Natural killer cell treated with Interleukin-12 subunit alpha and Interleukin-12 subunit beta and Interleukin-15 and Interleukin-18, amount 100 ng/mL, for 72 hours (primary cell): ENCODE measurements at places on chromosomes 12 and 14. TPM values are rescaled to one million over a fixed set of nuclear protein-coding genes. Genes with fewer than 3 reads are reported as not detected.

Gene FOXA1
- total RNA-seq, result not detected

DNA sequence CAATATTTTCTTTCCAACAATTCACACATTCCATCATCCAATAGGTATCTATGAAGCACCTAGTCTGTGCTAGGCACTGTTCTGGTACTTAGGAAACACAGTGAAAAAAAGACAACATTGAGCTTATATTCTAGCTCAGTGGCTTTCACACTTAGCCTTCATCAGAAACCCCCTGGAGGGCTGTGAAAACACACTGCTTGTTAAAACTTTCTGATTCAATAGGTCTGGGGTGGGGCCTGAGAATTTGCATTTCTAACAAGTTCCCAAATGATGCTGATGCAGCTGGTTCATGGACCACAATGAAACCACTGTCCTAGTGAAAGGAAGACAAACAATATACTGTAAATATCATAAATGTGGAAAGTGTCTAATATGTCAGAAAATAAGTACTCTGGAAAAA is 5.9 kb downstream of the VTI1B start:
- peak; percentile 81 for DNase-seq
- peak overlapping the region; percentile 68 for H3K27ac ChIP-seq
- H3K27me3 ChIP-seq, result no peaks in the 10 kb centered on the region
- H3K4me3 ChIP-seq, result peak overlapping the region; percentile 25
- H3K36me3 ChIP-seq, result no peaks in the 10 kb centered on the region

Gene TMEM179
- total RNA-seq, result 0.84 TPM

GRCh38 chr12:9642606-9643265 is 26.8 kb upstream of the CLEC2D start:
- peaks cover 21% of the 10 kb centered on the region for H3K36me3 ChIP-seq
- peak overlapping the region; percentile 96 for H3K27ac ChIP-seq
- no peaks in the 10 kb centered on the region for H3K27me3 ChIP-seq

GRCh38 chr12:9975614-9976013 is 4.4 kb downstream of the CLEC12A start:
- no peak overlapping the region for H3K4me3 ChIP-seq
- H3K36me3 ChIP-seq, result peaks cover 22% of the 10 kb centered on the region
- no peak for DNase-seq

Gene TBX5
- total RNA-seq, result not detected

- H3K36me3 ChIP-seq, result no peaks in the 10 kb centered on the region
- H3K27ac ChIP-seq, result no peak overlapping the region
- no peak overlapping the region for H3K4me3 ChIP-seq
- peaks cover 24% of the 10 kb centered on the region for H3K27me3 ChIP-seq
- peaks cover 6% of the 10 kb centered on the region for H3K4me1 ChIP-seq
Measured at GRCh38 chr12:94033784-94034183, 114.6 kb upstream of the PLXNC1 start.

DNA sequence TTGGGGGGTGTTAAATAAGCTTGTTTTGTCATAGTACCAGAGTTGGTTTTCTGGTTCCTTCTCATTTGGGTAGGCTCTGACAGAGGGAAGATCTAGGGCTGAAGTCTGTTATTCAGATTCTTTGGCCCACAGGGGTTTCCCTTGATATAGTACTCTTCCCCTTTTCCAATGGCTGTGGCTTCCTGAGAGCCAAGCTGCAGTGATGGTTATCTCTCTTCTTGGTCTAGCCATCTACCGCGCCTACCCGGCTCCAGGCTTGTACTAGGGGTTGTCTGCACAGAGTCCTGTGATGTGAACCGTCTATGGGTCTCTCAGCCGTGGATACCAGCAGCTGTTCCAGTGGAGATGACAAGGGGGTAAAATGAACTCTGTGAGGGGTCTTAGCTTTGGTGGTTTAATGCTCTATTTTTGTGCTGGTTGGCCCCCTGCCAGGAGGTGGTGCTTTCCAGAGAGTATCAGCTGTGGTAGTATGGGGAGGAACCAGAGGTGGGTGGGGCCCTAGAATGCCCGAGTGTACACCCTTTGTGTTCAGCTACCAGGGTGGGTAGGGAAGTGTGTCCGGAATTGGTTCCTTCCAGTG is 209.7 kb downstream of the GPHN start:
- no peak overlapping the region for H3K27ac ChIP-seq
- H3K27me3 ChIP-seq, result no peaks in the 10 kb centered on the region
- peaks cover 6% of the 10 kb centered on the region for H3K36me3 ChIP-seq
- no peak for DNase-seq
- peaks cover 18% of the 10 kb centered on the region for H3K4me1 ChIP-seq

- H3K27me3 ChIP-seq, result no peaks in the 10 kb centered on the region
- peak overlapping the region; percentile 89 for H3K4me3 ChIP-seq
- H3K4me1 ChIP-seq, result peaks cover 22% of the 10 kb centered on the region
- H3K27ac ChIP-seq, result peak overlapping the region; percentile 87
Measured at GRCh38 chr14:104794099-104794498, 1.4 kb downstream of the AKT1 start.

GRCh38 chr12:11598900-11599299 is 50.6 kb upstream of the ETV6 start:
- no peak overlapping the region for H3K4me3 ChIP-seq
- no peak overlapping the region for H3K27ac ChIP-seq
- DNase-seq, result no peak
- peaks cover 7% of the 10 kb centered on the region for H3K27me3 ChIP-seq

- H3K27me3 ChIP-seq, result peaks cover 2% of the 10 kb centered on the region
- no peak overlapping the region for H3K27ac ChIP-seq
- no peak overlapping the region for H3K4me3 ChIP-seq
- DNase-seq, result no peak
- peaks cover 4% of the 10 kb centered on the region for H3K4me1 ChIP-seq
Measured at GRCh38 chr12:91964501-91964900, 181.1 kb downstream of the BTG1 start.

Gene KRT83
- total RNA-seq, result not detected

GRCh38 chr12:54005531-54005852 is 3.3 kb upstream of the HOXC8 start:
- H3K36me3 ChIP-seq, result no peaks in the 10 kb centered on the region
- H3K27ac ChIP-seq, result no peak overlapping the region
- peak overlapping the region; percentile 78 for H3K4me3 ChIP-seq

Gene NOVA1
- total RNA-seq, result not detected

Gene ANKS1B
- total RNA-seq, result not detected

DNA sequence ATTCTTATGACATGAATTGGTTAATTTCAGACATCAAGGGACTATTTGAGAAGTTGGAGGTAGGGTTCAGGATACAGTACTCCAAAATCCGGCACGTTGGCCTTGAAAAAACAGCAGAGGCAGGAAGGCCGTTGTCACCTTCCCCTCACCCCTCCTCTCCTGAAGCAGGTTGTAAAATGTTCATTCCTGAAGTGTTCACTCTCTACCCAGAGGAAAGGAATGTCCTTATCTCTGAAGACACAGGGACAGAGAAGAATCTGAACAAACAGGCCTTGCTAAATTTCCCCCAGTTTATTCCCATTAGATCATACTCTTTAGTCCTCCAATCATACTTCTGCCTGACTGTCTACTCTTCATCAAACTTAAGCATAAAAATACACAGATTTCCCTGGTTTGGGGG is 313.6 kb downstream of the ZFP36L1 start:
- peaks cover 34% of the 10 kb centered on the region for H3K4me1 ChIP-seq
- H3K27me3 ChIP-seq, result no peaks in the 10 kb centered on the region
- DNase-seq, result no peak
- no peak overlapping the region for H3K4me3 ChIP-seq
- H3K27ac ChIP-seq, result no peak overlapping the region

DNA sequence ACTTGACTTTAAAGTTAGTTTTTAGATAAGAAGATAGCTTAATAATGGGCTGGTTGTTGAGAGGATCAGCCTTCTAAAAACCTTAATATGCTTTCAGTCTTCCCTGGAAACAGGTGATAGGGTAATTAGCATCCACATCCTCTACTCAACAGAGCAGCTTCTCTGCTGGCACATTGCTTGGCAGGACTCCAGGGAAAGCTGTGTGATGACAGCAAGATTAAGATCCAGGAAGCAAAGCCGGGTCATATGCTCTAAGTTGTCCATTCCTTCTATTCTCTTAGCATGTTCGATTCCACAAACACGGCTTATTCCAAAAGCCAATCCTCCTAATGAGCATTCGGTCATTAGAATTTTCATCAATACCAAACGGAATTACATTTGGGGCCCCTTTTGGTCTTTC is 87.0 kb downstream of the HMGA2 start:
- DNase-seq, result no peak
- H3K4me1 ChIP-seq, result no peaks in the 10 kb centered on the region
- peaks cover 4% of the 10 kb centered on the region for H3K36me3 ChIP-seq
- H3K27me3 ChIP-seq, result peaks cover 18% of the 10 kb centered on the region
- H3K4me3 ChIP-seq, result no peak overlapping the region

GRCh38 chr14:99394602-99395156 is 86.0 kb downstream of the SETD3 start:
- no peak overlapping the region for H3K27ac ChIP-seq
- peaks cover 6% of the 10 kb centered on the region for H3K36me3 ChIP-seq
- peaks cover 15% of the 10 kb centered on the region for H3K4me1 ChIP-seq
- no peak overlapping the region for H3K4me3 ChIP-seq

DNA sequence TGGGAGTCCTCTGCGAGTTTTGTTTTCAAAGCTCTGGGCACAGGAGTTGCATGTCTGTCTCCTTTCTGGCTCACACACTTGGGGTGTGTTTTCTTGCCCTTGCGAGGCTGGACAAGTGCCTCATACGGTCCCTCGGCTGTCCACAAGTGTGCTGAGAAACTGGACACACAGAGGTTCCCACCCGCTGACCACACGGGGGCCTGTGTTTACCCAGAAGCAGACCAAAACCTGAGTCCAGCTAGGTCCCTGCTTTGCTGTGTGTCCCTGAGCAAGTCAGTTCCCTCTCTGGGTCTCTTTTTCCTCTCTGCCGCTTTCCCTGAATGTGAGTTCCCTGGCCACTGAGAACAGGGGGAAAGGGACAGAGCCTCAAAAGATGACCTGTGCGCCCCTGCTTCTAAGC is 678 bp upstream of the OAS2 start:
- H3K4me1 ChIP-seq, result peaks cover 37% of the 10 kb centered on the region
- peak overlapping the region; percentile 99 for H3K27ac ChIP-seq
- no peak for DNase-seq
- H3K36me3 ChIP-seq, result peaks cover 20% of the 10 kb centered on the region
- H3K4me3 ChIP-seq, result peak overlapping the region; percentile 86
- no peaks in the 10 kb centered on the region for H3K27me3 ChIP-seq

DNA sequence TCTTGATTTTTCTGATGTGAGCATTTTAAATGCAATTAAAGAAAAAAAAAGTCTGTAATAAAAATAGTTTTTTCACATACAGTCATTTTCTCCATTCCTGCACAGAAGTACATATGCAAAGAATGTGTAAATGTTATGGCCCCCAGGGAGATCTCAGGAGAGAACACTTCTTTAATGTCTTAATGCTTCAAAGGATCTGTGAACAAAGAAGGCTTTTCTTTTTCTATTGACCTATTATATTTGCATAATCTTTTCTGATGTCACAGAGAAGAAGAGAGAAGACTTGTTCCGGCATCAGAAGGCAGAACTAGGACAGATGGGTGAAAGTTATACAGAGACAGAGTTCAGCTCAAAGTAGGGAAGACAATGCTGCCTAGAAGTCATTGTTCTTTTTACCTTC is 413.5 kb upstream of the STXBP6 start:
- no peak overlapping the region for H3K4me3 ChIP-seq
- no peak overlapping the region for H3K27ac ChIP-seq
- DNase-seq, result no peak
- no peaks in the 10 kb centered on the region for H3K4me1 ChIP-seq
- no peaks in the 10 kb centered on the region for H3K36me3 ChIP-seq

- DNase-seq, result no peak
- H3K4me1 ChIP-seq, result no peaks in the 10 kb centered on the region
- no peaks in the 10 kb centered on the region for H3K27me3 ChIP-seq
- no peaks in the 10 kb centered on the region for H3K36me3 ChIP-seq
Measured at GRCh38 chr14:29453045-29453444, 474.6 kb downstream of the PRKD1 start.

DNA sequence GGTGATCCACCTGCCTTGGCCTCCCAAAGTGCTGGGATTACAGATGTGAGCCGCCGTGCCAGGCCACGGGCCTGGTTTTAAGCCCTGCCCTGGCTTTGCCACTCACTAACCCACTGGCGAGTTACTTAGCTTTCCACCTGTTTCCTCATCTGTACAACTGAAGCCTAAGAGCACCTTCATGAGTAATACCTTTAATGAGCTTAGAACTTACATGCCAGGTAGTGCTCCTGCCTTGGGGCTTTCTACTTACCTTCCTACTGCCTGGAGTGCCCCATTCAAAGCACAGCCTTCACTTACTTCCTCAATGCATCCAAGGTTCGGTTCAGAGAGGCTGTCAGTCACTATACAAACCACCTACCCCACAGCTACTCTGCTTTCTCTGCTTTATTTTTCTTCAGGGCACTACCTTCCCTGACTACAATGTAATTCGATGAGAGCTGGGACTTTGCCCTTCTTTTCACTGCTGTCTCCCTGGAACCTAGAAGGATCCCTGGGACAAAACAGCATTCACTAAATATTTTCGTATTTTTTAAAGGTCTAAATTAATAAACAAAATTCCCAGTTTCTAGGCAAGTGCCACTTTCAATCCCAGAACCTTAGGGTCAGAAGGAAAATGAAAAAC is 13.8 kb downstream of the ZCCHC8 start:
- DNase-seq, result no peak
- H3K27ac ChIP-seq, result no peak overlapping the region
- no peaks in the 10 kb centered on the region for H3K27me3 ChIP-seq
- no peak overlapping the region for H3K4me3 ChIP-seq

Gene TRHDE
- 0.02 TPM for total RNA-seq

GRCh38 chr12:27982951-27983350 is 10.4 kb upstream of the PTHLH start:
- no peak overlapping the region for H3K27ac ChIP-seq
- H3K4me1 ChIP-seq, result no peaks in the 10 kb centered on the region
- no peak overlapping the region for H3K4me3 ChIP-seq
- H3K36me3 ChIP-seq, result no peaks in the 10 kb centered on the region

Gene TMEM52B
- not detected for total RNA-seq

DNA sequence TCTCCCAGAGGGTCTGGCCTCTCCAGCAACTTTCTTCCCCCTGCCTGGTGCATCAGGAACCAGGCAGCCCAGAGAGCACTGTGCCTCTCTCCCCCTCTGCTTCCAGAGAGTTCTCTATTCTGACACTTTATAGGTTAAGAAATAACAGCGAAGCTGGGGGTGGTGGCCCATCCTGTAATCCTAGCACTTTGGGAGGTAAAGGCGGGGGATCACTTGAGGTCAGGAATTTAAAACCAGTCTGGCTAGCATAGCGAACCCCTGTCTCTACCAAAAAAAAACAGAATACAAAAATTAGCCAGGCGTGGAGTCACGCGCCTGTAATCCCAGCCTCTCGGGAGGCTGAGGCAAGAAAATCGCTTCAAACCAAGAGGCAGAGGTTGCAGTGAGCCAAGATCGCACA is 58.3 kb downstream of the ESRRB start:
- H3K36me3 ChIP-seq, result no peaks in the 10 kb centered on the region
- H3K4me3 ChIP-seq, result no peak overlapping the region
- H3K4me1 ChIP-seq, result no peaks in the 10 kb centered on the region
- no peak for DNase-seq
- peaks cover 12% of the 10 kb centered on the region for H3K27me3 ChIP-seq

GRCh38 chr14:26694521-26694920 is 96.7 kb upstream of the NOVA1 start:
- no peak overlapping the region for H3K4me3 ChIP-seq
- no peaks in the 10 kb centered on the region for H3K4me1 ChIP-seq
- DNase-seq, result no peak
- H3K36me3 ChIP-seq, result no peaks in the 10 kb centered on the region

Gene REP15
- total RNA-seq, result 0.56 TPM

- no peaks in the 10 kb centered on the region for H3K36me3 ChIP-seq
- H3K27me3 ChIP-seq, result no peaks in the 10 kb centered on the region
- H3K27ac ChIP-seq, result no peak overlapping the region
- no peaks in the 10 kb centered on the region for H3K4me1 ChIP-seq
- no peak for DNase-seq
Measured at GRCh38 chr14:100857233-100857922, 31.5 kb downstream of the MEG3 start.

GRCh38 chr14:39203659-39204606 is 28.9 kb downstream of the PNN start:
- peaks cover 7% of the 10 kb centered on the region for H3K4me1 ChIP-seq
- no peaks in the 10 kb centered on the region for H3K27me3 ChIP-seq
- no peaks in the 10 kb centered on the region for H3K36me3 ChIP-seq
- DNase-seq, result no peak
- no peak overlapping the region for H3K4me3 ChIP-seq
